ENCODE measurements at places on chromosomes 13 and 19. TPM values are rescaled to one million over a fixed set of nuclear protein-coding genes. Genes with fewer than 3 reads are reported as not detected.

PLK5 gene
- total RNA-seq, result not detected

ANGPTL4 gene
- 0.33 TPM for total RNA-seq

C19orf33 gene
- total RNA-seq, result not detected

REEP6 gene
- 6.5 TPM for total RNA-seq

TRAPPC2B gene
- total RNA-seq, result 16.2 TPM

FBL gene
- 186 TPM for total RNA-seq

SPATA13 gene
- 58.5 TPM for total RNA-seq

Data from melanocyte of skin (primary cell).